ENCODE measurements at places on chromosomes 11 and 22.

DNA sequence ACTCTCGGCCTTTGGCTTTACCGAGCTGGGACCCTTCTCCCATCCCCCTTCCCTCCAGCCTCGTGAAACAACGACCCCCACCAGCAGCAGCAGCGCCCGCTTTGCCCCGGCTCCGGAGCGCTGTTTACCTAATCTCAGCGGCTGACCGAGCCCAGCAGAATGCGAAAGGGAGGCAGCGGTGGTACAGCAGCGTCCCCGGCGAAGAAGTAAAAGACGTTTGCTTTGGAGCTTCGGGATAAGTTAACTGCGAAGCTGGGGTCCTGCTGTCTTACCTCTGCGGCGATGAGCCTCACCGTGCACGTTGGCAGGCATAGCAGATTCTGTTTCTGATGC is 2.0 kb upstream of the LARGE1 start:
- DNase-seq = no peak

DNA sequence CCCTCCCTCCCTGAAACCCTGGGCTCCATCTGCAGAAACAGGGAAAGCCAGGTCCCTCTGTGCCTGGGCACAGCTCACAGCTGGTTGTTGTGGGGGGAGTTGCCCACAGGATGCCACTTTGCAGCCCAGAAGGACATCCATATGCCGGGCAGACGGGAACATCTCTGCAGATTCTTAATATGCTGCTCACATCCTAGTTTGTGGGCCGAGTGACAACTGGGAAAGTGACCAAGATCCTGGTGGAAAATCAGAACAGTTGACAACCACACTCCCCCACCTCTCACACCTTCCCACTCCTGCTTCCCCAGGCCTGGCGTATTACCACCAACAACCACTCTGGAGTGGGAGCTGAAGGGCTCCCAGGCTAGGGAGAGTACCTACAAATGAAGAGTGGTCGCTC is 7.3 kb upstream of the SCGB1A1 start:
- DNase-seq = no peak

DNA sequence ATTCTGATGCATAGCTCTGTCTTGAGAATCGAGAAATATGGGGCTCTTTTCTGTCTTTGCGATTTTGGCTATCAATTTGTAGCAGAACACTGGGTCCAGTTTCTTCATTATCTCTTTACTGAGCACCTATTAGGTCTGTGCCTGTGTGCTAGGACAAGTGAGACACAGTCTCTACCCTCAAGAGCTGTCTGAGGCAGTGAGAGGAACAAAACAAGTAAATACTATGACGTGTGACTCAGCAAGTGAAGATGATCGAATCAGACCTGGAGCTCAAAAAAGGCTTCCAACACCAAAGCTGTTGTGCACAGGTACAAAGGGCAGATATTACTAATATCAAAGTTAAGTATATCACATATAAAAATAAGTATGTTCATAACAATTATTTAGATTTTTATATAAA is 52.4 kb downstream of the LGR4 start:
- DNase-seq = no peak

GRCh38 chr22:42797011-42797410 is 60.1 kb downstream of the ARFGAP3 start:
- no peak for DNase-seq
